Fibroblast of skin of right quadriceps (primary cell): ENCODE measurements at places on chromosomes 12 and 14.

DNA sequence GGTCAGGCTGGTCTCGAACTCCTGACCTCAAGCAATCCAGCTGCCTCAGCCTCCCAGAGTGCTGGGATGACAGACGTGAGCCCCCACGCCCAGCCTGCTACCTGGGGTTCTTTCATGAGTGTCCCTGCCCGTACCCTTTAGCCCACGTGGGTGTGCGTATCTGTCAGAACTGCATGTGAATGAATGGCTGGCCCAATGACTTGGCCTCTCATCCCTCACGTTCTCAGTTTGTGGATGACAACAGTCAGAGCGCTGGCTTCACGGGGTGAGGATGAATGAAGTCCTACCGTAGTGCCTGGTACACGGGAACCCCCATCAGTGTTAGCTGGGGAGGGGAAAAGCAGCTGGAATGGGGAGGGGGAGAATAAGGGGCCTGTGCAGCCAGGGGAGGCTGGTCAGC, 16.1 kb upstream of the ZDHHC22 start:
- no peak for DNase-seq

DNA sequence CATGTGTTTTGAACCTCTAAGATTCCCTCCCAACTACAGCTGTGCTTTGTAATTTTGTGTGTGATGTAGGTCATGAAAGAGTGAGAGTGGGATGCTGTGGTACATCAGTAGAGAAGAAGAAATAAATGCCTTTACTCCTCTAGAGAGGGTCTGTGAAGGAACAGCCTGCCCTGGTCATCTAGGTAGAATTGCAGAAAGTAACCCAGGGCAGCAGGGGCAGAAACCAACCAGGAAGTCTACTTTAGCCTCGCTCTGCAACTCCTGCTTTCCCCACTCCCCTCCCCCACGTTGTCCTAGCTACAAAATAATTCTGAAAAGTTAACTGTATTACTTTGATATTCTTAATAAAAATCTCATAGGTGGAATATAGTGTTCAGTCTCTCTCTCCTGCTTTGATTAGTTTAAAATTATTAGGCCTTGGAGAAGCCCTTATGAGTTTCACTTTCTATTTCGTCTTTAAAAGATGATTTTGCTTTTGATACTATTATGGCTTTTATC, 7.5 kb downstream of the TBK1 start:
- DNase-seq, result no peak

- DNase-seq, result no peak
Measured at GRCh38 chr12:85152311-85152729, 116.2 kb downstream of the LRRIQ1 start.

DNA sequence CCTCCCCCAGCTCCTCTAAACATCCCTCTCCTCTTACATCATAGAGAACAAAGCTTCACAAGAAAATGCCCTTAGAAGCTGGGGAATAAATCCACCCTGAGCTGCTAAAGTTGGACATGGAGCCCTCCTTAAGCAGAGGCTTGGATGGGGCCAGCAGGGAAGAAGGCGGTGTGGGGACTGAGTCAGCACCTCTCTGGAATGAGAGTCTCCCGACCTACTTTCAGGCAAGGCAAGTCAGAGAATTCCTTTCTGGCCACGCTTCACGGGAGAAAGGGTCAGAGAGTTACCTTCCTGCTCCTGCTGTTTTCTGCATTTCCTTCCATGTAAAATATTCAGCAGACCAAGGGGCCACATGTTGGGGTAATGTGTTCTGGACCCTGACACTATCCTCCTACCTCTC, 113.3 kb upstream of the PRB2 start:
- DNase-seq, result peak; percentile 34

DNA sequence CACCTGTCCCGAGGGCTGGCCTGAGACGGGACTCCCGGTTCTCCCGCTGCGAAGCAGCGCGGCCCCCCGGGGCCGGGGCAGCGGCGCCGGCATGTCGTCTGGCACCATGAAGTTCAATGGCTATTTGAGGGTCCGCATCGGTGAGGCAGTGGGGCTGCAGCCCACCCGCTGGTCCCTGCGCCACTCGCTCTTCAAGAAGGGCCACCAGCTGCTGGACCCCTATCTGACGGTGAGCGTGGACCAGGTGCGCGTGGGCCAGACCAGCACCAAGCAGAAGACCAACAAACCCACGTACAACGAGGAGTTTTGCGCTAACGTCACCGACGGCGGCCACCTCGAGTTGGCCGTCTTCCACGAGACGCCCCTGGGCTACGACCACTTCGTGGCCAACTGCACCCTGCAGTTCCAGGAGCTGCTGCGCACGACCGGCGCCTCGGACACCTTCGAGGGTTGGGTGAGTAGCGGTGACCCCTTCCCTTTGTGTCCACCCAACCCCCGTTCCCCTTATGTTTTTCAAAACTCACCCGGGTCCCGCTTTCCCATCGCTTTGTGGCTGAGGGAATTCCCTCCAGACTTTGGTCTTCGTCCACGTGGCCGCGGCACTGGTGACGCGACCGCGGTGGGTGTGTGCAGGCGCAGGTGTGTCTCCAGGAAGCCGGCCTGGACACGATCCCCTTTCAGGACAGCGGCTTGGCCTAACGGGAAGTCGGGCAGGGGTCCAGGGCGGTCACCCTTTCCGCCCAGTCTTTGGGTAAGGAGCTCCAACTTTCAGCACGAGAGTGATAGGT, 826 bp downstream of the PRKCH start:
- no peak for DNase-seq

DNA sequence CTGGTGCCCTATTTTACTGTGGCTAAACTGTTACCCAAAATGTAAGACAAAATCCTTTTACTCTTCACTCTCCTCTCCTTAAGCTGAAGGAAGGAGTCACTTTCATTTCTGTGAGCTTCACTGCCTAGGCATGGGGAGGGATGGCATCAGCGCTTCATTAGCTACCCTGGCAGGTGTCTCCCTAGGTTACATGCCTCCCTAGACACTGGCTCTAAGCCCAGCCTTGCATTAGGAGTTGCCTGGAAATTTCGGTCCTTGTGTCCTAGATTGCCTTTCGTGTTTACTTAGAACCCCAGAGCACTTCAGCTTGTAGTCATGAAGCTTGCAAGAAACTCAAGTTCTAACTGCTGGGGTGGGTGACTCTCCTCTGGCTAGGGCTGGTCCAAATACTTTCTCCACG, 520.5 kb upstream of the STXBP6 start:
- no peak for DNase-seq

GRCh38 chr14:104149278-104149595, 10.8 kb downstream of the KIF26A start:
- no peak for DNase-seq

DNA sequence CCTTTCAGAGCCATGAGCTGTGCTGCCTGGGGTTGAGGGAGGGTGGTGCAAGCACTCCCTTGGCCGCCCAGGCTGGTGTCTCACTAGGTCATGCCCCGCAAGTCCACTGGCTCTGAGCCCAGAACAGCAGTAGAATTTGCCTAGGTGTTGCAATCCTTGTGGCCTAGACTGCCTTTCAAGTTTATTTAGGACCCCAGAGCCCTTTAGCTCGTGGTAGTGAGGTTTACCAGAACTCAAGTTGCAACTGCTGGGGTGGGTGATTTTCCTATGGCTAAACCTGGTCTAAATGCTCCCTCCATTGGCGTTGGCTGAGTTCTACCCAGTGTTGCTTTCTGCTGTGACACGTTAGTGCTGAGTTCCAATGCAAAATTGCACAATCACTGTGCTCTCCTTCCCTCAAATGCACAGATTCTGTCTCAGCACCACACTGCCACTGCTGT, 287.2 kb downstream of the BCAT1 start:
- peak; percentile 3 for DNase-seq

DNA sequence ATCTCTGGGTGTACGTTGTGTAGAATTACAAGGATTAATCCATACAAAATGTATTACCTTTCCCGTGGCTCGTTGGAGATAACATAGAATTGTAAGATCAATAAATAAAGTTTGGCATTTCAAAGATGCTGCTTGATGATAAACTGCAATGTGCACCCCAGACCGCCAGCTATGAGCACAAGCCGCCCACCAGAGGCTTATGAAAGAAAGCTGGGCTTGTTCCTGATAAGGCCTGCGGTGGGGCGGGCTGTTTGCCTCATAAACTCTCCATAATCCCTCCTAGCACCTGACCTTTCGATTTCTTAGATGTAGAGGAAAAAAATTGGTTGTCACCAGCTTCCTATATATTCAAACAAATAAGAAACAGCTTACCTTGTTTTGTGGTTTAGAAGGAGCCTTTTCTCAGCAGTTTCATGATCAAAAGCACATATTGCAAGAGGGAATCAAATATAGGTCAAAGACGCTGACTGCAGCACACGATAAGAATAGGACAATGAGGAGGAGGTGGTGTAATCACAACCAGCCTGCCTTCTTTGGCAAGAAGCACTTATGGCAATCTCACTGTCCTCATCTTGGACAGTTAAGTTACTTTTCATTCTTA, 293.6 kb downstream of the RMST start:
- DNase-seq, result no peak

GRCh38 chr12:131098178-131098981, 144.7 kb downstream of the ADGRD1 start:
- DNase-seq, result no peak

DNA sequence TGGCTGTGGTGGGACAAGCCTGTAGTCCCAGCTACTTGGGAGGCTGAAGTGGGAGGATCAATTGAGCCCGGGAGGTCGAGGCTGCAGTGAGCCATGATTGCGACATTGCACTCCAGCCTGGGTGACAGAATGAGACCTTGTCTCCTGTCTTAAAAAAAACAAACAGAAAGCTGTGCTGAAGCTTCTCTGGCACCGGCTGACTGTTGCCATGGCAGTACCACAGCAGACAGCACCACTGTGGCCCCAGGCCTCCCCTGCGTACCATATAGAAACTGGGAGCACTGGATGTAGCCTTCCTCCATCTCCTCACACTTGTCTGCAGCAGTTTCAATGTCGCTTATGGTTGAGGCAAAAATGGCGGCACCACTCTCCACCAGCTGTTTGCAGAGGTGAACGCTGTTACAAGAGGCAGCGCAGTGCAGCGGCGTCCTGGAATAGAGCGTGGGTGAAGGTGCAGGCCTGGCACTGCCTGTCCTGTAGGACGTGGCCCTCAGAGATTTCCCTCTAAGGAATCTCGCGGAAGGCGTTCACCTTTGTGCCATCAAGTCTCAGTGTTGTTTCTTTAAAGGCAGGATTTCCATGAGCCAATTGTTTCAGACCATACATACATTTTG, 21.9 kb downstream of the ZFYVE21 start:
- DNase-seq, result no peak

DNA sequence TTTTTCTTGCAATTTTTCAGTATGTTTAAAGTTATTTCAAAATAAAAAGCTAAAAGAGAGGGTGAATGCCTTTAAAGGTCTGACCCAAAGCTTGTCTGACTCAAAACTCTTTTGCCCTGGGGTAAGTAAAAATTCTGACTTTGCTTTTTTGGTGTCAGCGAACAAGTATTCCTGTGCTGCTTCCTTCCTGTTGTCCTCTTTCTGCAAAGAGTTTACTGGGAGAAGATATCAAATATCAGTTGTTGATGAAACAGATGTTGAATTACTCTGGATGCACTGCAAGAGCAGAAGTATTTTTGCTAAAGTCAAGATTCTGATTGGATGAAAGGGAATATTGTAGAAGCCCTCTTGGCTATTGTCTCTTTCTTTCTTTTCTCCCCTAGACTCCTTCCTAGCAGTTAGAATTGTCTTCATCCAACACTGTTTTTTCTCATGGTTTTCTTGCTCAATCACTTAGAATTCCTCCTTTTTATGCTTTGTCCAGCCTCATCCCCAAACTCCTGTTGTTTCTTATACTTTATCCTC, 62.0 kb downstream of the DACT1 start:
- DNase-seq, result no peak

GRCh38 chr12:93430280-93430679, 11.5 kb downstream of the UBE2N start:
- peak; percentile 49 for DNase-seq

- DNase-seq, result peak; percentile 48
Measured at GRCh38 chr12:115172521-115172920, 488.5 kb upstream of the TBX3 start.

DNA sequence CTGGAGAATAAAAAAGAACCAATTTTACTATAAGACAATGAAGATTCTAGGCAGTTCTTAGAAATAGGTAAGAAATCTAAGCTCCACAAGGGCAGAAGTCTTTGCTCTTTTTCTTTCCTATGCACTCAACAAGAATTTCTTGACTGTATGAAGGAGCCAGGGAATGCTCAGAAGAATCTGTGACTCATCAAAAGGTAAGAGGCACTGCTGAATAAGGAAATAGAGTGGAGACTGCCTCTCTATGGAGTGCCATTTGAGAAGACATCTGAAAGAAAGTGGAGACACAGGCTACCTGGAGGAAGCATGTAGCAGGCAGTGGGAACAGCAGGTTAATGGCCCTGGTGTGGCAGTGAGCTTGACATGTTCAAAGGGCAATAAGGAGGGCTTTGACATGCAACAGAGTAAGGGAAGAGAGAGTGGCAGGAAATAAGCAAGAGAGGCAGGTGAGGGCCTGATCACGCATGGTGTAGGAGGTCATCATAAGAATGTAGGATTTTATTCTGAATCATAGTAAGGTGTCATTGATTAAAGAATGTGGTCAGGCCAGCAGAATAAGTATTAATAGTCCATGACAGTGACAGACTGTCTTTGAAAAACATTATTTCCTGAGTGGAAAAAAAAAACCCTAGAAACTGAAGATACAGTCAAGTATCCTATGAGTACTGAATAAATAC, 446.7 kb upstream of the GARIN6 start:
- DNase-seq, result no peak

- peak; percentile 29 for DNase-seq
Measured at GRCh38 chr12:67161322-67161918, 107.7 kb upstream of the CAND1 start.

DNA sequence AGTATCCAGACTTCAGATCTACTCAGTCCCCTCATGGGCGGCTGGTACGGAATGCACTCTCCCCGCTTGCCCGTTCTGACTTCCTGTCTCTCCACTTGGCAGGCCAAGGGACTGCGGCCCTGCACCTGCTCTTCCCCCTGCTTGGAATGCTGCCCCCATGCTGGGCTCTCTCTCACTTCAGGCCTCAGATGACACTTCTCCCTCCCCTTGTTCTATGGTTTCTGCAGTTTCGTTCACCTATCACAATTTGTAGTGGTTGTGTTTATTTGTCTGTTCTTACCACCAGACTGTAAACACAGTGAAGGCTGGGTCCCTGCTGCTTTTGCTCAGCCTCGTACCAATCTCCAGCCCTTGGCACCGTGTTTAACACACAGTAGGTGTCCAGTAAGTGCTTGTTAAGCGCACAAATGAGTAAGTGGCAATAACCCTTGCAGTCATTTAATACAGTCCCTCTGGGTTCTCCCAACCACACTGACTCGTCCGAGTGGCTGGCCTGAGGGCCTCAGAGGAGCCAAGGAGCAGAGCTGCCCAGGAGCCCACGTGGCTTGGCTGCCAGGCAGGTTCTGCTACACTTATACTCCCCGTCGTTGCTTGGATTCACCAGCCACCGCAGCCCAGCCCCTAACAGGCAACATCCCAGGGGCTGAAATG, 11.8 kb downstream of the SLC6A12 start:
- no peak for DNase-seq

- peak; percentile 63 for DNase-seq
Measured at GRCh38 chr12:92539110-92539749, 163.6 kb upstream of the PLEKHG7 start.

GRCh38 chr12:118874698-118875548, 106.4 kb upstream of the SRRM4 start:
- no peak for DNase-seq

- no peak for DNase-seq
Measured at GRCh38 chr14:25086821-25087396, 37.0 kb upstream of the STXBP6 start.

GRCh38 chr12:1839956-1840951, 19.9 kb downstream of the LRTM2 start:
- DNase-seq, result no peak
